ENCODE measurements at places on chromosomes 6 and 20.

DNA sequence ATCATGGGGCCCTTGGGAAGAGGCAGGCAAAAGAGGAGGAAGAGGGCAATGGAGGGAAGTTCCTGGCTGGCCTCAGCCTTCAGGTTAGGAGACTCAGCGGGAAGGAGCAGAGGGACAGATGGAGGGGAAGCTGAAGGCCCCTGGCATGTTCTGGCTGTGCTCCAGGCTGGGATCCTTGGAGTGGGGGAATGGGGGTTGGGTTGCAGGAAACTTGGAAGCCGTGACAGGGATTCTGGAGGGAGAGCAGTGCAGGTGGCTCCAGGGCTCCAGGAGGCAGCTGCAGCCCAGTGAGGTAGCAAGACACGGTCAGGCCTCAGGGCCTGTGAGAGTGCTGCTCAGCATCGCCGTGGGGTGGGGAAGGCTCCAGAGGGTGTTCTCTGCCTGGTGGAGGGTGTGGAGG lies 64.6 kb upstream of the SCP2D1 start:
- DNase-seq, result no peak

- DNase-seq, result no peak
Observed at GRCh38 chr6:170378502-170378901, 71.9 kb downstream of the FAM120B start.

GRCh38 chr20:45254383-45255262 lies at the start of gene SLPI:
Gene SLPI (minus strand): TSS chr20:45254564. CDS start chr20:45254543, 21 bp downstream.
- peak; percentile 63 for DNase-seq

GRCh38 chr6:53608396-53608795 lies 57.2 kb downstream of the KLHL31 start:
- no peak for DNase-seq

- DNase-seq, result no peak
Observed at GRCh38 chr20:3794701-3795420, 1.2 kb upstream of the CDC25B start.

DNA sequence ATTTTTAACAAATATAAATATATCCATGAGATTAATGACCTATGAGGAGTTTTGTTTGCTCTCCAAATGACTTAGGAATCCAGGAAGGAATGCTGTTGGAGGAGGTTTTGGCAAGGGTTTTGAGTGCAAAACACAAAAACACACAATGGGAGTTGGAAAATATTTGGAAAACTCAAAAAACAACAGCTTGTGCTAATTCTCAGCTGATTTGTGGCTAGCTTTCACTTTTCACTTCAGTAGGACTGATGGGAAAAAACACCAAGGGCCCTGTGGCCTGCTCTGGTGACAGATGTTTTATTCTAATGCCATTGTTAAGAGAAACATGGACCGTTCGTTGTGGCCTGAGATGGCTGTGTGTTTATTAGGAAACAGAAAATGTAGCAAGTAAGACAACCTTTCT lies 113.9 kb downstream of the ALDH8A1 start:
- no peak for DNase-seq
